Suprapubic skin (tissue), 4 donors: ENCODE measurements at places on chromosomes 3 and 15. TPM values are rescaled to one million over a fixed set of nuclear protein-coding genes. Genes with fewer than 3 reads are reported as not detected.

Gene MELTF
- total RNA-seq = 68.7 TPM

Gene GRK7
- total RNA-seq = not detected

Gene ITPKA
- 1.5 TPM for total RNA-seq

GRCh38 chr15:53569751-53570480, 189.5 kb downstream of the WDR72 start:
- no peak overlapping the region for H3K4me3 ChIP-seq
- H3K27me3 ChIP-seq = no peaks in the 10 kb centered on the region
- no peak overlapping the region for H3K27ac ChIP-seq
- H3K36me3 ChIP-seq = no peaks in the 10 kb centered on the region
- no peak for DNase-seq
- H3K4me1 ChIP-seq = no peaks in the 10 kb centered on the region

- no peaks in the 10 kb centered on the region for H3K27me3 ChIP-seq
- H3K4me3 ChIP-seq = no peak overlapping the region
- no peak overlapping the region for H3K27ac ChIP-seq
- H3K36me3 ChIP-seq = no peaks in the 10 kb centered on the region
- no peaks in the 10 kb centered on the region for H3K4me1 ChIP-seq
- DNase-seq = no peak
Measured at GRCh38 chr3:82376883-82377282, 615.4 kb upstream of the GBE1 start.

- H3K4me1 ChIP-seq = no peaks in the 10 kb centered on the region
- H3K27ac ChIP-seq = no peak overlapping the region
- H3K4me3 ChIP-seq = no peak overlapping the region
- no peak for DNase-seq
- no peaks in the 10 kb centered on the region for H3K27me3 ChIP-seq
- H3K36me3 ChIP-seq = no peaks in the 10 kb centered on the region
Measured at GRCh38 chr3:190173426-190173825, 52.7 kb upstream of the P3H2 start.

GRCh38 chr3:124854009-124854408, 33.2 kb downstream of the ITGB5 start:
- H3K27ac ChIP-seq = no peak overlapping the region
- no peak for DNase-seq
- H3K4me1 ChIP-seq = peaks cover 28% of the 10 kb centered on the region
- H3K27me3 ChIP-seq = no peaks in the 10 kb centered on the region
- peaks cover 10% of the 10 kb centered on the region for H3K36me3 ChIP-seq
- no peak overlapping the region for H3K4me3 ChIP-seq

- peaks cover 17% of the 10 kb centered on the region for H3K4me1 ChIP-seq
- no peaks in the 10 kb centered on the region for H3K36me3 ChIP-seq
- peak overlapping the region; percentile 83 for H3K27ac ChIP-seq
Measured at GRCh38 chr3:197456261-197457091, 99.3 kb downstream of the BDH1 start.

DNA sequence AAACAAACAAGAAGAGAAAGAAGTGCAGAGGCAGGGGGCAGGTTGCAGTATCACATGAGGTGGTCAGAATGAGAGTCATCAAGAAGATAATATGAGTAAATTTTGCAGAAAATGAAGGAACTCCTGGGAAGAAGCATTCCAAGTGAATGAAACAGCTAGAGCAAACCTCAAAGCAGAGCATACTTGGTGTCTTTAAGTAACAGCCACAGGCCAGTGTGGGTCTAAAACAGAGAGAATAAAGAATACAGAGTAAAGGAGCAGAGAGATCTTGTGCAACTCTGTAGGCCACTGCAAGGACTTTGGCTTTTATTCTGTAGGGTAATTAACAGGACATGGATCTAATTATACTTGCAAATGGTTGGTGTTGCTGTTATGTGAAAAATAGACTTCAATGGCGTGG, 81.3 kb downstream of the STAC start:
- no peak overlapping the region for H3K27ac ChIP-seq
- H3K36me3 ChIP-seq = no peaks in the 10 kb centered on the region
- H3K27me3 ChIP-seq = no peaks in the 10 kb centered on the region
- DNase-seq = no peak

DNA sequence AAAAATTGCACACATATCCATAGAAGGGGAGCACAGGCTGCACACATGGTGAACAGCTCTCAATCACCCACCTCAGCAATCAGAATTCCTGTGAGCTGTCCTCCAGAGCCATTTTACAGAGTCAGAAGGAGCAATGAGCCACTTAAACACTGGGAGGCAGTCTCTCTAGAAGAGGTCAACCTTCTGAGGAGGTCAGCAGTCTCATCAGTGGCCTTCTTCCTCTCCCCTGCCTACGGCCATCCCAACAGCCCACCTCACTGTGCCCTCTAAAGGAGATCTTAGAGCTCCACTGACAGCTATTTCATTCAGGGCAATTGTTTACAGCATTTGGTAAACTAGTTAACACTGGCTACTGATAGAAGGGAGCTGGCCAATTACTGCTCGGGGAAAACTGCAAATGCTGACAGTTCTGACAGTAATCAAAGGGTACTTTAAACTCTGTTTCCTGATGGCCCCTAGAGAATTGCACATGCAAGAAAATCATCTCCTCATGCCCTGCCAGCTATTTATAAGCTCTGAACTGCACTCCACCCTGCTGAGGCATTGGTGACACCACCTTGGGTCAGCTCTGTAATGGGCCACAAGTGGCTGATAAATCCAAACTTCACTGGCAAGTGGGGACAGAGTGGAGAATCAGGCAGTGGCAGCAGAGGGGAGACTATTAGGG, 42.1 kb upstream of the TSPAN3 start:
- no peak overlapping the region for H3K4me3 ChIP-seq
- peaks cover 15% of the 10 kb centered on the region for H3K36me3 ChIP-seq
- no peak overlapping the region for H3K27ac ChIP-seq
- DNase-seq = no peak
- no peaks in the 10 kb centered on the region for H3K27me3 ChIP-seq
